AG04450 (cell line): ENCODE measurements at places on chromosomes 1 and 21. TPM values are rescaled to one million over a fixed set of nuclear protein-coding genes. Genes with fewer than 3 reads are reported as not detected.
A peak's percentile ranks its signal among the peaks of the same experiment; 100 is the strongest.

The LAMC1 gene
- polyA plus RNA-seq = 322 and 348 TPM in 2 replicates

The AP4B1 gene
- polyA plus RNA-seq = 13.6 and 16.5 TPM in 2 replicates

The SMIM1 gene
- 1.1 and 2.5 TPM in 2 replicates for polyA plus RNA-seq

The GJB5 gene
- not detected in 2 replicates for polyA plus RNA-seq

The ALX3 gene
- polyA plus RNA-seq = not detected in 2 replicates

The ARMH1 gene
- 2.7 and 3.4 TPM in 2 replicates for polyA plus RNA-seq

The BRINP2 gene
- polyA plus RNA-seq = 0.02 TPM in 1 of 2 replicates, not detected in the other

The PRKCZ gene
- 3.0 and 4.0 TPM in 2 replicates for polyA plus RNA-seq

The ERG gene
- not detected in 2 replicates for polyA plus RNA-seq

The TNFSF4 gene
- 28.5 and 29.3 TPM in 2 replicates for polyA plus RNA-seq

The SPRR2E gene
- polyA plus RNA-seq = not detected in 2 replicates

GRCh38 chr1:233114159-233114558 is 163.7 kb downstream of the NTPCR start:
- DNase-seq = no peak

DNA sequence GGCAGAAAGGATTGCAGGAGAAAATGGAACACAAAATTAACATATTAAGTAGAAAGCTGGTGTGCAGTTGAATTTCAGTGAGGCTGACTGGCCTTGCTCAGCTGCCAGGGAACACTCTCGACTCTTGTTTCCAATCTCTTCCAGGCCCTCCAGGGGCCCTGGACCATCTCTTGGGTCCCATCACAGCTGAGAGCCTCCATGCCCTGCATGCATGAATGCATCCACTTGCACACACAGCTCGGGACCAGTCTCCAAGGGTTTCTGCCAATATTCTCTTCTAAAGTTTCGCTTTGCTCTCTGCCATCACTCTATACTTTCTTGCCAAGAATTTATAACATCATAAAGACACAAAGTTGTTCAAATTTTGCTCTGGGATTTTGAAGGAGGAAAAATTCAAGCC is 200.3 kb downstream of the DSCAM start:
- DNase-seq = no peak

DNA sequence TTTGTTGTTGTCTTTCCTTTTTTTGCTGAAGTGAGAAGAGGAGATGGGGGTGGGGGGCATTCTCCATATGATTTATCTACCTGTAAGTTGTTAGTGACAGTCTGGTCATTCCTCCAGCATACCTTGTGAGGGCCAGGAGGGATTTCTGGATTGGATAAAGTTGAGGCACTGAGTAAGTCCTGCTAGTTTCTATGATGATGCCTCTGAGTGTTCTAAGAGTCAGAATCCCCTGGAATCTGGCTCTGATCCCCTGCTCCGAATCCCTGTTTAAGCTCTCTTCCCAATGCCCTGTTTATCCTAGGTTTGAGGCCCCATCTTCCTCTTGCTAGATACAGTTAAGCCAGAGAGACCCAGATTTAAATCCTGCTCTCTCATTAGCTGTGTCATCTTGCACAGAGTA is 83.2 kb upstream of the HOOK1 start:
- no peak for DNase-seq

DNA sequence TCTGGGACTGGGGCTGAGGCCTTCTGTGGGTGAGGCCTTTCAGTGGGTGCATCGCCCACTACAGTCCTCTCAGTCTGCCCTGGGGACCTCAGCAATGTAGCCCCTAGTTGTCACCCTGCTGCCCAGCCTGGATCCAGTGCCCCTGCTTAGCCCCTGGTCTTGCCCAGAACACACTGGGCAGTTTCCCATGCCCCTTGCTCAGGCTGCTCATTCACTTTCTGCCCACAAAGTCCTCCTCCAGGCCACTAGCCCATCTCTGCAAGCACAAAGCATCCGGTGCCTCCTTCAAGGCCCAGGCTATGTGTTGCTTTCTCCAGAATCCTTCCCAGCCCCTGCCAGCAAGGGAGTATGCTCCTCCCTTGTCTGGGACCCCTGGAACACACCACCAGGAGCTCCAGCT is 5.4 kb upstream of the ADORA1 start:
- DNase-seq = no peak

DNA sequence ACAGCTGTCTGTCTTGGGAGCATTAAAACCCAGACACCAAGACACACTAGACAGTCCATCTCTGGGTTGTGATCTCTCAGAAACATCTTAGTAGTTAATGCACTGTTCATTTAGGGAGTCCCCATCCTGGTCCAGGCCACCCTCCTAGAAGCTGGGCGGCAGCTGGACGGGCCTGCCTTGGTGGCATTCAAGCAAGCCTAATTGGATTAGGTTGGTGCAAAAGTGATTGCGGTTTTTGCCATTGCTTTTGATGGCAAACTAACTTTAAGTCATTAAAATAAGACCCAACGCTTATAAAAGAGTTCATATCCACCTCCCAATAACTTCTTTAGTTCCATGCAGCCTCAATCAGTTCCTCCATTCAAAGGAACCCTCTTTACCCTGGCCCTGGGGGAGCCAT is 21.7 kb downstream of the ATP5PO start:
- DNase-seq = no peak

DNA sequence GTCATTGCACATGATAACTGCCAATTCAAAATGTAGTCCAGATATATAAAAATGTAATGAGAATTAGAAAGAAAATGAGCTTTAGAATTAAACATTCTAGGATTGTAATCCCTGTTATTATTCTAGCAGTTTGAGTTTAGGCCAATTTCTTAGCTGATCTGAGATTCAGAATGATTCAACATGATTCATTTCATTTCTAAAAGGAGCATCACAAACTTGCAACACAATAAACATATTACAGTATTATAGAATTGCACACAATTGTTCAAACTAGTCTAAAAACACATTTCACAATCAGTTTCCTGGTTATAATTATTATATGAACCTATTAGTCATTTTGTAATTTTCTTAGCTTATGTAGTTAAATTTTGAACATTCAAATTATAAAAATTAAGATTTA is 43.3 kb upstream of the TSHB start:
- no peak for DNase-seq

DNA sequence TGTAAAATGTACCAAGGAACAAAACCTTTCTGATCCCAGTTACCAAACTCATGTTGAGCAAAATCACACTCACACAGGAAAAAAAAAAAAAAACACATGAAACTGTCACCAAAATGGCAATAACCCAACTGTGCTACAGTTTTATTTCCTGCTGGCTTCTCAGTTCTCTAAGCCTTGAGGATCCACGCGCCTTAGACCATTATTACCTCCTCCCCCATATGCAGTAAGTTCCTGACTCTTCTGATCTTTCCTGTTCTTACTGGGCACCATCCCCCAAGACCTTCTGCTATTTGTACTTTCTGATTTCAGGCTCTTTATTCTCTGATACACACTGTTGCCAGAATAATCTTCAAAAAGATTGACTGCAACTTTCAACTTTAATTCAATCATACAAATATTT is 79.6 kb downstream of the SLC45A1 start:
- no peak for DNase-seq

DNA sequence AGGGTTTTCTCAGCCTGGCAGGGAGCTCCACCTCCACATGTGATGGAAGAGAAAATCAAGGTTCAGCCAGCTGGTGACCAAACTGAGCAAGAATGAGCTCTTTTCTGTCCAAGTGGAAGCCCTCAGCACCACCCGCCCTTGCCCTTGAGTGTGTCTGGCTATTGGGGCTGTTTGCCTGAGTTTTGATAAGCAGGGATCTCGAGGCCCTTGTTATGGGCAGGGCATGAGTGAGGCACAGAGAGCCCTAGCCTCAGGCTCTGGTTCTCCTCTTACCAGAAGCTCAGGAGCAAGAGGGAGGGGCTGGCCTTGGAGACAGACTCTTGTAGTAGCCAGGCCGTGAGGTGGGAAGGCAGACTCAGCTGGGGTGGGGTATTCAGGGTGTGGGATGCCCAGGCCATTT is 37.5 kb upstream of the ARF1 start:
- DNase-seq = no peak

GRCh38 chr1:187839873-187840272 is 1011.1 kb downstream of the PLA2G4A start:
- DNase-seq = no peak

DNA sequence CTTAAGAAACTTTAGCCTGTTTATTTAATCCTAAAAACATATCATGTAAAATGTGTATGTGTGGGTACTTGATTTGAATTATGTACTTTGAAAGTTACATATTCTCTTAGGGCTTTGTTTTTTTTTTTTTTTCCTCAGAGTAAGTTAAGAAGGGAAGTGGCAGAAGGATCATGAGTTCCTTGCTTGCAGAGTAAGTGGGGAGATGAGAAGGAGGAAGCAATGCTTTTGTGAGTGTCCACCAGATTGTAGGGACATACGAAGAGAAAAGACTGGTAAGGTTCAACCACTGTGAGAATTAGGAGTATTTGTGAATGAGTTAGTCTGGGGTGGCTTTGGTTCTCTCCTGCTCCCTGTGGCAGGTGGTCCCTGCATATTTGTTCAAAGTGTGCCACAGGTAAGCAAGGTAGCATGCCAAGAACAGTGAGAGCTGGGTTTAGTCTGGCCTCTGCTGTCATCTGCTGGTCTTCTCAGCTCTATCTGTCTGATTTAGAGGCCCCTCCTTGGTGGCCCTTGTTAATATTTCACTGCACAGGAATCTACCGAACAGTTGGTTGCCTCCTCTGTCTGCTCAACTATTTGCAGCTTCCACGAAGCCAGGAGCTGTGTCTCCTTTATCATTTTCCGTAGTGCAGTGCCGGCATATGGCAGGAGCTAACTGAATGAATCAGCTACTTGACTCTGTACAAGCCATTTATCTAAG is 9.5 kb downstream of the DNM3 start:
- DNase-seq = no peak

DNA sequence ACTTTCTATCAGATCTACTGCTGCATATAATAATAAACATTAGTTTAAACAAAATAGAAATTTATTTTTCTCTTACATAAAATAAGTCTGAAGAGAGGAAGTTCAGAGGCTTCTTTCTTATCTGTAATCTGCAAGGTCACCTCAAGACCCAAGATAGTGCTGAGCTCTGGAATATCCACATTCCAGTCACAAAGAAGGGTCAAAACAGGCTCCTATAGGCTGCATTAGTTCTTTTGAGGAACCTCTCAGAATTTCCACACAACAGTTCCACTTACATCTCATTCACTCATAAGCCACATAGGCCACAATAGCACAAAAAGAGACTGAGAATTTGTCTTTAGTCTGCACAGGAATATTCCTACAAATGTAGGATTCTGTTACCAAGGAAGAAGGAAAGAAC is 15.4 kb downstream of the DYNLT5 start:
- no peak for DNase-seq

GRCh38 chr21:46035809-46036695 is 54.5 kb downstream of the COL6A1 start:
- DNase-seq = peak; percentile 86

DNA sequence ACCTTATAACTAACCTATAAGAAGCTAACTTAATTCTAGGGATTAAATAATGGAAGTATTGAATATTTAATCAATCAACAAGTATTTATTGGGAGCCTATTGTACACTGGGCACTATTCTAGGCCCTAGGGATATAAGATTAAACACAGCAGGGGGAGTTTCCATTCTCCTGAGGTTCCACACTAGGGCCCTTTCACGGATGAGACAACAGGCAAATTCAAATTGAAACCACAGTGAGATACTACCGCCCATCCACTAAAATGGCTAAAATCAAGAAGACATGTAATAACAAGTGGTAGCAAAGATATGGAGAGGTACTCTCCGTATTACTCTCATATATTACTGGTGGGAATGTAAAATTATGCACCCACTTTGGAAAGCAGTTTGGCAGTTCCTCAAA is 674.4 kb downstream of the KIF26B start:
- DNase-seq = no peak

- DNase-seq = no peak
Measured at GRCh38 chr1:119091618-119092017, 48.8 kb downstream of the WARS2 start.

GRCh38 chr1:68211761-68212380 is 20.5 kb downstream of the WLS start:
- DNase-seq = no peak

- no peak for DNase-seq
Measured at GRCh38 chr1:234163267-234163919, 209.9 kb upstream of the COA6 start.

GRCh38 chr1:44405031-44405797 is at the start of gene RNF220:
Gene RNF220 (plus strand): TSS chr1:44405255.
- peak; percentile 7 for DNase-seq

DNA sequence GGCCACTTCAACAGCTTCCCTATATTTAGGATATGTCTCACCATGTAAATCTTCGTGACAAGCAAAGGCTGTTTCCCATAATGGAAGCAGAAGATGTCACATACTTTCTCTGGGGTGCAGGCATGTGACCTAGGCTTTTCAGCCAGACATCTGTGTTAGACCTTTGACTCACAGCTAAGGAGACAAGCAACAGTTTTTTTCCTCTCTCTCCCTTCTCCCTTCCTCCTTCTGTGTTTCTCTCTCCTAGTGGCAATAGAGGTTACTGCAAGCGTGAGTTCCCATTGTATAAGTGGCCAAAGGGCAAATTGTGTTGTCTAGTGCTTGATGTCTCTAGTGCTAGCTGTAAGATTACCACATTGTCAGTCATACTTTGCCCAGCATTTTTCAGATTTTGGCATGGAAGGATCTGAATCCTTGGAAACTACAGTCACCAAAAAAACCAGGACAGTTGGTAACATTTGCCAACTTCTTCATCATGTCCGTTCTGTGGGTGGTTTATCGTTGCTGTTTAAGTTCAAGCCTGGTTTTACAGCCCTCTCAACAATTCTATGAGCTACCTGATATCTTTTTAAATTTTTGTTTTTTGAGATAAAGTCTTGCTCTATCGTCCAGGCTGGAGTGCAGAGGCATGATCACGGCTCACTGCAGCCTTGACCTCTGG is 44.4 kb upstream of the RABGAP1L start:
- DNase-seq = peak; percentile 4

GRCh38 chr1:160711602-160712311 is at the start of gene CD48:
Gene CD48 (minus strand): TSS chr1:160711822. CDS start chr1:160711763, 59 bp downstream.
- no peak for DNase-seq

- no peak for DNase-seq
Measured at GRCh38 chr1:31259746-31260145, 20.1 kb upstream of the NKAIN1 start.

DNA sequence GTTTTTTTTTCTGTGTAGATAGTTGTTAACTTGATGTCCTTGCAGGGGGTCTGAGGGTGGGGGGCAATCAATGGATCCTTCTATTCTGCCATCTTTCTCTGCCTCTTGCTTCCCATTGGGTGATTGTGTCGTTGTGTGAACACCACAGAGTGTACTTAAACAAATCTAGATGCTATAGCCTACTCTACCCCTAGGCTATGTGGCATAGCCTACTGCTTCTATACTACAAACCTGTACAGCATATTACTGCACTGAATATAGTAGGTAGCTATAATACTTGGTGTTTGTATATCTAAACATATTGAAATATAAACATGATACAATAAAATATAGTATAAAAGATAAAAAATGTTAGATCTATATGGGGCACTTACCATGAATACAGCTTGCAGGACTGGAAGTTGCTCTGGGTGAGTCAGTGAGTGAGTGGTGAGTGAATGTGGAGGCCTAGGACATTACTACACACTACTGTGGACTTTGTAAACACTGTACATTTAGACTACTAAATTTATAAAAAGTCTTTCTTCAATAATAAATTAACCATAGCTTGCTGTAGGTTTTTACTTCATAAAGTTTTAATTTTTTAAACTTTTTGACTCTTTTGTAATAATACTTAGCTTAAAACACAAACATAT is 105.4 kb downstream of the CENPF start:
- no peak for DNase-seq

GRCh38 chr1:211619033-211619996 is 40.4 kb upstream of the SLC30A1 start:
- no peak for DNase-seq
